ENCODE measurements at places on chromosomes 4 and X.

- DNase-seq: no peak
These were observed 4.3 kb downstream of the TMPRSS11E start for GRCh38 chr4:68451246-68452211.

- no peak for DNase-seq
These were observed 582.6 kb downstream of the RAPGEF2 start for GRCh38 chr4:159685340-159686092.

DNA sequence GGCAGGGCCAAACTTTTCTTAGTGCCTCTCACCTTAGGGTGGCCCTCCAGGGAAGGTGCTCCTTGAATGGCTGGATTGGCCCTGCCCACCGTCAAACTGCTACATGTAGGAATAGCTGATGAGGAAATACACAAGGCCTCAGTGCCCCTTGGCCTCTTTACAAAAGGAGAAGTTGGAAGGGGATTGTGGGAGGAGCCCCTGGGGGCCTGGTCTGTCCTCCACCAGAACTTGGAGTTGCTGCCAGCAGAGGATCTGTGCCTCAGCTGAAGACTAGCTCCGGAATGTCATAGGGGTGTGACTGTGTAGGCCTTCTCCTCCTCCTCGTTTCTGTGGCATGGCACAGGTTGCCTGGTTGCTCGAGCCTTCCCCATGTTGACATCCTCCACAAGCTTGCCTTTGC, 142.7 kb downstream of the AMMECR1 start:
- DNase-seq: no peak

DNA sequence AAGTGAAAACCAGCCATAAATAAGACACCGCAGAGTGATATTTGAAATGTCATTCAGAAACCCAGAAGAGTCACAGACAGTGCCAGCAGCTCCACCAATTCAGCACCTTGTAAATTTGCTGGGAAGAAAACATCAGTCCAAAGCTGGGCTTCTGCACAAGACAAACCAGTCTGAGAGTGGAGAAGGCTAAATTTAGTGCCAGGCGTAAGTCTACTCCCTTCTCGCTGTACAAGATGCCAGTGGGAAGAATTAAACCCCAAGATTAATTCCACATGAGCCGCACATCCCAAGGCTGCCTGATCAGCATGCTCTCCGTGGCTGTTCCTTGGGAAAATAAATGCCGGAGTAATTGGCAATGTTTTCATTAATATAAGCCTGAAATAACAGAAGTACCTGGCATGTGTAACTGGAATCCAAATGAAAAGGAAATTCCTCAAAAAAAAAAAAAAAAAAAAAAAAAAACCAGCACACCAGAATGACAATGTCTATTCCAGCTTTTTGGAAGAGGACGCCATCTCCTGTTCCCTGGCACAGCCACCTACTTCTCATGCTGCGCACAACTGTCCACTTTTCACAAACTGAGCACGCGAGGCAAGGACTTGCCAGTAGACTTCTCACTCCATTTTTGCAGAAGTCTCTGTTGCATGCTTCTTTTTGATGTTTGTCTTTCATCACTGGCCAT, 95.5 kb downstream of the NSUN7 start:
- DNase-seq: no peak

DNA sequence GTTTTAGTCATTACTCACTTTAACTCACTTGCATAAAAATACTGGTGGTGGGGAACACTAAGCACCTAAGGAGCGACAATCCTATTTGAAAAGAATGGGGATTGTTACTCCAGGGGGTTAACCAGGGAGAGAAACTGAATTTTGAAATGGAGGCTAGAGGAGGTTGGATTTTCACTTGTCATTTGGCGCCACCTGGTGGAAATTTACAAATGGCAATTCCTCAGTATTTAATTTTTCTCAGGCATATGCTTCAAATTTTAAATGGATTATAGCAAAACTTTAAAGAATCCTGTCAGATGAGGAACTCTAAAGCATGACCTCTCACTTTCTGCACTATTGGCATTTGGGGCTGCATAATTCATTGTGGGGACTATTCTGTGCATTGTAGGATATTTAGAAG, 2.7 kb upstream of the GEMIN8 start:
- DNase-seq: no peak

GRCh38 chrX:76919761-76920160, 492.3 kb downstream of the MAGEE1 start:
- no peak for DNase-seq

- DNase-seq: no peak
These were observed at the start of gene SLC26A1 for GRCh38 chr4:993111-994029. SLC26A1 (minus strand) TSS chr4:993404; CDS start chr4:991703, 1,701 bp downstream.

DNA sequence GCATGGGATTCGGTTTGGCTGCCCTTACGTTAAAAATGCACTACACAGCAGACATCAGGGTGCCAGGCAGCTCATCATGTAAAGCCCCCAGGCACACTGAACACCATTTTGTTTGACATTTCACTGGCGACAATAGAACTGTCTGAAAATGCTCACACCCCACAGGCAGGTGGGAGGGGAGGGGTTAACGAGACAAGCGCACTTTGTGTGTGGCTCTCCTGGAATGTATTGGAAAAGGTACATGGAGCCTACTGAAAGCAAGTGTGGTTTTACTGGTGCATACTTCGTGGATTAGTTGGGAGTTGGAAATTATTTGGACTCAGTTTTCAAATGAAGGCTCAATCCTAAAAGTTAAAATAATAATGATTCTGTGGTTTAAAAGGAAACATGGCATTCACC, 31.6 kb upstream of the PPARGC1A start:
- DNase-seq: no peak

- no peak for DNase-seq
These were observed 1047.9 kb downstream of the RPA4 start for GRCh38 chrX:97931586-97931985.

DNA sequence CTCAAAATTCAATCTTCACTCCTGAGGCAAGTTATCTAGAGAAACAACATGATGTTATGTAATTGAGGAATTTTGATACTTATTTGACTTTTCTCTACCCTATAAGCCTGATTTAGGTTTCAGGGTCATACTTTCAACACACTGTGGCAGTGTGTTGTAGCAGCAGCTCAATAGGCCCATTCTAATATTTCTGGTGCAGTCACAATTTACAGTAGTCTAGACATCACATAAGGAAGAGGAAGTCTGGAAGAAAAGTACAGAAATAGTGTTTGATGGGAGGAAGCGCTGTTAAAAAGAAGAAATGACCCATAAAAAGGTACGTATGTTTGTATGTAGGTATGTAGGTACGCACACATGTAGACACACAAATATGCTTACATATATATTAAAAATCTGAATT, 194.3 kb downstream of the ARHGAP24 start:
- no peak for DNase-seq

GRCh38 chr4:168528131-168528949, 31.5 kb downstream of the PALLD start:
- DNase-seq: no peak

DNA sequence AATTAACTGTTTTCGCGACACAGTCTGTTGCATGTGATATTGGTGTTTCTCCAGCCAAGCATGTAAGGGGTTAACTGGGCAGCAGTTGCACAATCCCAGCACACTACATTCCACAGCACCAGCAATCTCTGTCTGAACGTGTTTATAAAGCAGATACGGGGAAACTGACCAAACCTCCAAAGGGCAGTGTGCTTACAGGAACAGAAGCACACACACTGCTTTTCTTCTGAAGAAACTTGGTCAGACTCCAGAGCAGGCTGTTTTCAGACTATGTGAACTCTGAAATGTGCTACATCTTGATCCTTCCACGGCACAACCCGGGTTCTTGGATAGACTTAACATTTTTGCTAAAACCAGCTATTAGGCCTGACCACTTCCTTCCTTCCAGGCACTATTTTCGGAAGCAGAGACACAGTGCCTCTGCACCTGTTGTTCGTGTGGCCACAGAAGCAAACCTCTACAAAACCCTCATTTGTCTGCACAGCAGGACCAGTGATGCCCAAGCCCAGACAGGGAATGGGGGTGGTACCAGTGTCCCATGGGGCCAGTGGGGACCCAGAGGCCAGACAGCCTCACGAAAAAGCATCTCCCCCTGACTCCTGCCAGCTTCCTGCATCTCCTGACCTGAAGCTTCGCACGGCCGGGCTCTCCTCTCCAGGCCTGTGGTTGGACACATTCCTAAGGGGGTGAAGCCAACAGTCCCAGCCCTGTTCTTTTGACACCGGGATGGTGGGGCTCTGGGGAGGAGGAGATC, 90.1 kb downstream of the IRF2 start:
- DNase-seq: no peak

- no peak for DNase-seq
These were observed 23.3 kb downstream of the TRIM2 start for GRCh38 chr4:153227469-153228075.

DNA sequence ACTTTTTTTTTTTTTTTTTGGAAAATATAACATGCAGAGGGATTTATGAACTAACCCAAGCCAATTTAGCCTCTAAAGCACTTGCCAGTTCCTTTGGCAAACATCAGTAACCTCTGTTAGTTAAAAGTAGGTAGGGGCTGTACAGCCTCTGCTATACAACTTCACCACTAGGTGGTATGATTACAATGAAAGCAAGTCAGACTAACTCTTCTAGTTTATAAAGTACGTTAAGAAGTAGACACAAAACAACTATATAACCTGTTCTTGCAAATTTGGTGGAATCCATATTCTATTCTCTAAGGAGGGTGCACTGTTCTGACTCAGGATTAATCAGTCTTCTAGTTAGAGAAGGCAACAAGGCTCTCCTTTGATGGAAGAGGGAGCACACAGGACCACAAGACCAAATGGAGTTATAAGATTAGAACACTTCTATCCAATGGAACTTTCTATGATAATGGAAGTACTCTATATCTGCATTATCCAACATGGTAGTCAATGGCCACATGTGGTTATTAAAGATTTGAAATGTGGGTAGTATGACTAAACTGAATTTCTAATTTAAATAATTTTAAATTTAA, 12.8 kb downstream of the AIMP1 start:
- DNase-seq: no peak

Data from vagina (tissue), 2 donors.